Activated T-helper 1 cell treated with anti-CD3 and anti-CD28 coated beads, Interleukin-12 subunit alpha, Interleukin-12 subunit beta, Interleukin-2, Interleukin-4 antibody, amounts not matched to agents 30 ng/mL and 10 ng/mL and 1 ng/mL, durations not matched to agents 14 hours and 24 hours and 36 hours (primary cell): ENCODE measurements at places on chromosomes 1 and 21.

GRCh38 chr1:55535724-55536544 lies 320.8 kb upstream of the USP24 start:
- DNase-seq, result no peak

GRCh38 chr1:214862421-214862820 lies 220.1 kb upstream of the KCNK2 start:
- DNase-seq, result no peak

- DNase-seq, result no peak
Observed at GRCh38 chr1:17281775-17282181, 26.2 kb upstream of the PADI4 start.

GRCh38 chr1:244552336-244552735 lies 91.3 kb downstream of the CATSPERE start:
- no peak for DNase-seq

- DNase-seq, result no peak
Observed at GRCh38 chr1:51330331-51331201, at the start of gene TTC39A. TSS of gene TTC39A (minus strand) at chr1:51330562. CDS start at chr1:51330477, 85 bp downstream.

DNA sequence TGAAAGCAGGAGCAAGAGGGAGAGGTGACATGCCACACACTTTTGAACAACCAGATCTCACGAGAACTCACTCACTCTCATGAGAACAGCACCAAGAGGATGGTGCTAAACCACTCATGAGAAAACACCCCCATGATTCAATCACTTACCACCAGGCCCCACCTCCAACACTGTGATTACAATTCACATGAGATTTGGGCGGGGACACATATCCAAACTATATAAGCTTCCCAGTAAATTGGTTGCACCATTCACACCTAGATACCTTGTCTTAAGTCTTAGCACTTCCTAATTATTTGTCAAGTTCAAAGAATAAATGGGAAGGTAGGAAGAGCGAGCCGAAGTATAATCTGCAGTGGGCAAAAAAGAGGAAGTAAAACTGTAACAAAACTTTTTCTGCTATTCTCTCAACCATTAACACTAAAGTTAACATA lies 34.3 kb downstream of the AMY1C start:
- no peak for DNase-seq

DNA sequence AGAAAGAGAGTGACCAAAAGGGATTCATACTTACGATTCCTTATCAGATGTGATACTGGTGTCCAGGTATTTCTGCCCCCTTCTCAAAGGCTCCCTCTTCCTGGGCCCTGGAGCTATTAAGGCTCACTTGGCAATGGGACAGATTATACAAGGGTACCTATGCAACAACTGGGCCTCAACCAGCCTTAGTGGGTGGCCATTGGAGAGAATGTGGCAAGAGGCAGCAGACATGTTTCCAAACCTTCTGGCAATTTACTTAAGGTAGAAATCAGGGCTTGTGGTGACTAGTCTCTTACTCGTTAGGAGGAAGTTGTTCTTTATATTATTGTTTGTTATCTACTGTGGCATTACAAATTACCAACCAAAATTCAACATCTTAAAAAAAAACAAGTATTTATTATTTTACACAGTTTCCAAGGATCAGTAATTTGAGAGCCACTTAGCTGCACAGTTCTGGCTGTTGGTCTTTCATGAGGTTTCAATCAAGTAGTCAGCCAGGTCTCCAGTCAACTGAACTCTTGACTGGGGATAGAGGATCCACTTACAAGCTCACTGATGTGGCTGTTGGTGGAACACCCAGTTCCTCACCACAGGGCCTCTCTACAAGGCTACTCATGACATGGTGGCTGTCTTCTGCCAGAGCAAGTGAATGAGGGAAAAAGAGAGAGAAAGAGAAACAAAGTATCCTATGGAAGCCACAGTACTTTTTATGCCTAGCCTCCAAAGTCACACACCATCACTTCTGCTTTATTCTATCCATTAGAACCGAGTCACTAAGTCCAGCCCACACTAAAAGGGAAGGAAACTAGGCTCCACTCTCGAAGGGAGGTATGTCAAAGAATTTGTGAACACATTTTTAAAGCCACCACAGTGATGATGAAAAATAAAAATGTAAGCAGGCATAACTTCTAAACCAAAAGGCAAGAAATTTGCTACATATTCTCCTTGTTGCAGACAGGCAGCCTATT lies 10.7 kb downstream of the ZNF648 start:
- no peak for DNase-seq

GRCh38 chr1:35851132-35851869 lies 31.7 kb upstream of the AGO1 start:
- no peak for DNase-seq

DNA sequence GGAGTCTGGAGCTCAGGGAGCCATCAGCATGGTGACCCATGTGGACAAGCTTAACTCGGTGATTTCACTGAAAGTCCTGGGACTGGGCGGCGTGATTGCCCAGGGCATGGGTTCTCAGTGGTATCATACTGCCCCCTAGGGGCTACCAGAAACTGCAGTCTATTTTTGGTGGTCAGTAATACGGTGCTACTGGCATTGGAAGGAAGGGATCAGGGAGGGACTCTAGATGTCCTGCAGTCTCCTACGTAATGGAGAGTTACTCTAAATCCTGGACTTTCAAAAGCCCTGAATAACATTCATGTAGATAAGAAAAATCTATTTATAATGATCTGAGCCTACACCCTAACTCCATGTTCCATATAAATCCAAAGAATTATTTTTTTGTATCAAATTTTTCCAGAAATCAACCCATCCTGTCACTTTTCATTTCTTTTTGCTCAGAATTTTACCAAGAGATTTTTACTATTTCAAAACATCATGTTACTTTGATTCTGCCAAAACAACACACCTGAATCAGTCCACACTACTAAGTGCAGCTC lies 37.3 kb downstream of the PABPC4 start:
- peak; percentile 24 for DNase-seq

- no peak for DNase-seq
Observed at GRCh38 chr21:45330851-45331261, 43.2 kb upstream of the POFUT2 start.

DNA sequence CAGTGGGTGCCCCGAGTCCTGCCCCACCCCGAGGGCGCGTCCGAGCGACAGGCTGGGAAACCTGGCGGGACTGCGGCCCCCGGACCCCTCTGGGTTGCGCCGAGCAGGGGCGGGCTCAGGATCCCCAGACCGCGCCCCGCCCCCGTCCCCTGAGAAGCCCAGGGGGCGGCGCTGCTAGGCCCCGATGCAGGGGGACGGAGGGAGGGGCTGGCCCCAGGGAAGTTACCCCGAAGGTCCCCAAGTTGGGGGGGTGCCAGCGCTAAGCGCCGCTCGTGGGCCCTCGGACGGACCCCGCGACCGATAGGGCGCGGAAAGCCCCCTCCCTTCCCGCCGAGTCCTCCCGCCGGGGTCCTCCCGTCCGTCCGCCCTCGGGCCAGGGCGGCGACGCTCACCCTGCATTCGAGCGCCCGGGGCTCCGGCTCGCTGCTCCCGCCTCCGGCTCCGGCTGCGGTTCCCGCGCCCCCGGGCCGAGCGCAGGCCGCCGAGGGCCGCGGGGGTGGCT lies 414 bp downstream of the GPR153 start:
- no peak for DNase-seq

GRCh38 chr21:45305836-45306235 lies 18.1 kb upstream of the POFUT2 start:
- DNase-seq, result no peak

DNA sequence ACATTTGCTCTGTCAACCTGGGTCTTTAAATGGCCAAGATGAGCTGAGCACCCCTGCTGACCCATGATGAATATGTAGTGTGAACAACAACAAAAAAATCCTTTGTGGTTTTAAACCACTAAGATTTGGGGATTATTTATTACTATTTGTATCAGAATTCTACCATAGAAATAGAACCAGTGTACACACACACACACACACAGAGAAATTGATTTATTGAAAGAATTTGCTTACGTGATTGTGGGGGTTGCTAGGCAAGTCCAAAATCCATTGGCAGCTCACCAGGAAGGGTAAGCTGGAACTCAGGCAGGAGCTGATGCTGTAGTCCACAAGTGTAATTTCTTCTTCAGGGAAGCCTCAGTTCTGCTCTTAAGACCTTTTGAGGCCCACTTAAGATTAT lies 82.5 kb upstream of the MAP1LC3C start:
- no peak for DNase-seq

- no peak for DNase-seq
Observed at GRCh38 chr1:15260418-15261154, 13.6 kb downstream of the FHAD1 start.

DNA sequence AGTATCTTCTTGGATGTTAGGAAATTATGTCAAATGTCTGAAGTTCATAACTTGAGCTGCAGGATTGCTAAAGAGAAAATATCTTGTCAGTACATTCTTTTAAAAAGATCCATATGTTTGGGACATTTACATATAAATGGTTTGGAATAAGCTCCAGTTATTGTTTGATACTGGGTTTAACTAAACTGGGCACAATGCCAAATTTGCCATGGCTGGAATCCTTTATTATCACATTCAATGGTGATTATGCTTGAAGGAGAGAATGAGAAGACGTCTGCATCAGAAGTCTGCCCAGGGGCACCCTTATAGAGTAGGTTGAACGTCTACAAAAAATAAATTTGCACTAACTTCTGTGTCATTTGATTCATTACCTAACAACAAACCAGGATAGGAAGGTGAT lies 652.5 kb downstream of the AMY1C start:
- no peak for DNase-seq

DNA sequence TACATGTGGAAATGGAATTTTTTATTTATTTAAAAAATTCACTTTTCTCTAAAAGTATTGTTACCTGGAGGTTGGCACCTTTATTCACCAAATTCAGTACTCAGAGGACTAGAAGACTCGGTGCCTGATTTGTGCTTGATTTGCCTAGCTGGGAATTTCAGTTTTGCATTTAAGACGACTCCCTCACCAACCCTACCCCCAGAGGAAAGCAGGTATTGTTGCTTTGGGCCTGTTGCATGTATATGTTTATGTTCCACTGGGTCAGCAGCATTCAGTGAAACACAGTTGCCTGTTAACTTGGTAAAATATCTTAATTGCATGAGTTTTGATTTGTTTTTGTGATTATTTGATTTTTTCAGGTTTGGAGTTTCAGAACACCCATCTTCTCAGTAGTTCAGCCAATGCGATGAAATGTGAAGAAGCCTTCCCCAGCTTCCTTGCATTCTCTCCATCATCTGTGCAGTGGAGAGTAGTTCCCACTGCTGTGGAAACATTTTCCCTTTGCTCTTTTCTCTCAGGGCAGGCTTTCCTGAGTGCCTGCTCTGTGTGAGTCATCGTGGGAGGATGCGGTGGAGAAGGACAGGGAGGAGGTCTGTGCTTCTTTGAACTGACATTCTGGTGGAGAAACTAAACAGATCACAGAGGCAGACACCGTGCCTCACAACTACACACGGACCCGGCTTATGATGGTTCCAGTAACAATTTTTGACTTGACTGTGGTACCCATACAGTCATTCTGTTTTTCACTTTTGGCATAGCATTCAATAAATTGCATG lies 6.4 kb downstream of the ADARB1 start:
- DNase-seq, result peak; percentile 31

DNA sequence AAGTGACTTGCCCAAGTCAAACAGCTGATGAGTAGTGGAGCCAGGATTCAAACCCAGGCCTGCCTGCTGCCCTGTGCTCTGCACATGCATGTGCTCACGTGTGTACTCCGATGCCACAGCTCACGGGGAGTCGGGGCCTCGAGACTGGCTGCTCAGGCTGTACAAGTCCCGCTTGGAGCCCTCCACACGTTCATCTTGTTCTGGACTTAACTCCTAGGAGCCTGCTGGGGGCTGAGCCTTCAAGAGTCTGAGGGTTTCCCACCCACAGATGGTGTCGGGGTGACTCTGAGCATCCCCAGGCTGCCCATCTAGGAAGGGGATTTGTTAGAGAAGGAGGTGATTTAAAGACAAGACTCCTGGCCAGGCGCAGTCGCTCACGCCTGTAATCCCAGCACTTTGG lies 35.7 kb upstream of the KDM4A start:
- DNase-seq, result no peak

- no peak for DNase-seq
Observed at GRCh38 chr1:70468180-70468579, 57.1 kb downstream of the CTH start.

DNA sequence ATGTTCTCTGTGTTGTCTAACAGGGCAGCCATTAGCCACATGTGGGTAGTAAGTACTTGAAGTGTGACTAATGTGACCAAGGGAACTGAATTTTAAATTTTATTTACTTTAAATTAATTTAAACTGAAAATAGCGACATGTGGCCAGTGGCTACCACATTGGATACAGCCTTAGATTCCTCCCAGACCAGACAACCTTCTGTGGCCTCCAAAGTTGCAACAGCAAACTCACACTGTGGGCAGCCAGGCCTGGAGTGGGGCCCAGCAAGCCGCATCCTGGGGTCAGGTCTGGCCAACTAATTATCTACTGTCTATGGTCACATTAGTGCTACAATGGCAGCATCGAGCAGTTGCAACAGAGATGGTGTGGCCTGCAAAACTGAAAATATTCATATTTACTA lies 11.7 kb downstream of the EIF2D start:
- DNase-seq, result no peak

GRCh38 chr1:58456470-58456869 lies 90.1 kb downstream of the OMA1 start:
- DNase-seq, result no peak
